ENCODE measurements at places on chromosomes 3 and 15.

DNA sequence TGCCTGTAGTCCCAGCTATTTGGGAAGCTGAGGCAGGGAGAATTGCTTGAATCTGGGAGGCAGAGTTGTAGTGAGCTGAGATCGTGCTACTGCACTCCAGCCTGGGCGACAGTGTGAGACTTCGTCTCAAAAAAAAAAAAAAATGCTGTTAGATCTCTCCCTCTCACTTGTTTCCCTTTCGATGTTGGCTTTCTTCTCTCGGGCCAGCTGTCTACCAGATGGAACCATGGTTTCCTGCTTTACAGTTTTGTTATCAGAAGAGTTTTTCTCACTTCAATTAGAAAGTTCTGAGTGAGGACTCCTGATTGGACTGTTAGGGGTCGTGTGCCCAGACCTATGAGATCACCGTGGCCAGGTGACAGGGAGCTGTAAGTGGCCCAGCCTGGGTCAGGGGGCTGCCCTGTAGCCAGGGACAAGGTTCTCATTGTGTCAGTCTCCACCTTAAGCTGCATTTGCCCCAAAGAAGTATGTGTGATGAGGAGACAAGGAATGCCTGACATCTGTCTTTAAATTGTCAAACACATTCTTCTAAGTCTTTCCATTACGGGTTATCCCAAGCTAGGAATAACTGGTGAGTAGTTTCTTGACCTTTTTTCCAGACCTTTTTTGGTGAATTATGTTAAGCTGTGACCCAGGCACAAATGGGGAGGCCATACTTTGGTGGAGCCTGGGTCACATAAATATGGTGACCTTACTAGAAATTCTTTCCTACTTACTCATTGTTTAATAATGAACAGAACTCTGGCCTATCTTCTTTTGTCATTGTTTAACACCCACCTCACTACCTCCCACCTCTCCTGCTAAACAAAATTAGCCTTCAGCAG is 25.2 kb downstream of the SNAPC5 start:
- no peak for DNase-seq

GRCh38 chr15:80572337-80572736 is 122.8 kb upstream of the ABHD17C start:
- DNase-seq, result no peak

- no peak for DNase-seq
Observed at GRCh38 chr3:30035935-30036567, 570.4 kb upstream of the TGFBR2 start.

DNA sequence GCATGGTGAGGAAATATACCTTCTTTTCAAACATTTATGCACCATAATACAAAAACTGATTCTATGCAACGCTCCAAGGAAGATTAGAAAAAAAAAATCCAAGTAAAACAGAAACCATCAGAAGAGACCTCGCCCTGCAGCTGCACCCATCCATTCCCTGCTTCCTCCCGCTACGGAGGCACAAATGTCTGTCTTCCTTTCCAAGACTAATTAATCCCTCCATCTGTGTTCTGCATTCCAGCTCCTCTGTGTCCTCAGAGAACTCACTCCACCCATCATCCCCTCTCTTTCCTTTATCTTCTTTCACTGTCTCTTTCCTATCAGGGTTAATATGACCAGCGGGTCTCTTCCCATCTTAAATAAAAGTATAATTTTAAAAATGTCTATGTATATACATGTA is 196.1 kb downstream of the ADAMTSL3 start:
- no peak for DNase-seq

DNA sequence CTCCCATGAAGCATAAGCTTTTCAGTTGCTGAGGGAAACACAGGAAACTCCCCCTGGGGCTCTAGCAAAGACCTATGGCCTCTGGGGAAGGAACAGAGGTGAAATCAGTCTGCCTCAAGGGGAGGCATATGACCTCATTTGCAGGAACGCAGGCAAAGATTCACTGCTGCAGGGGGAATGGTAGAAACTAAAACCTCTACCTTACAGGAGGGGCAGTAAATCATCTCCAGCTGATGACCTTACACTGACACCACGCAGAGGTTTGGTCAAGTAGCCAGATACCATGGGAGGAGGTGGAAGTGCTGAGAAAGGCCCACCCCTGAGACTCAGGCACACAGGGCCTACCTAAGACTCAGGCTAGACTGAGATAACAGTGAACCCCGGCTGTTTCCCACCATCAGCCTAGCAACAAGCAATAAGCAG is 81.1 kb downstream of the RAD18 start:
- no peak for DNase-seq

DNA sequence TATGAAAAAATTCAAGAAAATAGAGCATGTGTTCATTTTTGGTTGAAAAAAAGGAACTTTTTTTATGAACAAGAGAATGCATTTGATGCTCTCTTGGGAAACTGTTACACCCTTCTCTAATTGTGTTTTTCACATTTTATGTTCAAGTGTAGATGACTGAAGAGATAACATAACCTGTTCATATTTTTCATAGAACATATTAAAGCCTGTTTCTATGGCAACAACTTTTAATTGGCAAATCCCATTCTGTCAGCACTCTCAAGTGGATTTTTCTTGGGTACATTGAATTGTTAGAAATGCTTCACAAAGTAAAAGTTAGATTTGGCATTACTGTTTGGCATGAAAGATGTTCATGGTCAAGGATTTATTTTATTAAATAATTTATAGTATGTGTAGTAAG is 117.5 kb downstream of the MBNL1 start:
- no peak for DNase-seq

DNA sequence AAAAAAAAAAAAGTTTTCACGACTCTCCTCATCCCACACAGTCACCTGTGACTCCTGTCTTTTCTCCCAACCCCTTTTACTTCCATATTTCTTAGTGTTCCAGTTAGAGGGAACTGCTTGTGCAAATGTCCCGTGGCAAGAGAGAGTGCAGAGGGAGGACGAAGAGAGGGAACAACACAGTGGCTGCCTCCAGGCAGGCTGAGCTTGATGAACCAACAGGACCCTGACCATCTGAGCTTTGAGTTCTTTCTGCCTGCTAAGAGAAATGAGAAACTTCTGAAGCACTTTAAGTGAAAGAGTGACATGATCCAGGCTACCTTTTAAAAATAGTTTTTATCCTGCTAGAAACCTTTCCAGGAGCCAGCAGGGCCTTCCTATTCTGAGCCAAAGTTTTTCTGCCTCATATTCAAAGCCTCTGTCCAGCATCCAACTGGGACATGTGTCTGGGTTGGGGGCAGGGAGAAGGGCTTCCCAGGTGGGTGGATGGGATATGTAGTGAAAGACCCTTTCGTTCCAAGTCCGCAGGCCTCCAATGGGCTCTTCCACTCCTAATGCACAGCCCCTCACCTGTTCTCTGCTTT is 239.9 kb downstream of the OPA1 start:
- no peak for DNase-seq

DNA sequence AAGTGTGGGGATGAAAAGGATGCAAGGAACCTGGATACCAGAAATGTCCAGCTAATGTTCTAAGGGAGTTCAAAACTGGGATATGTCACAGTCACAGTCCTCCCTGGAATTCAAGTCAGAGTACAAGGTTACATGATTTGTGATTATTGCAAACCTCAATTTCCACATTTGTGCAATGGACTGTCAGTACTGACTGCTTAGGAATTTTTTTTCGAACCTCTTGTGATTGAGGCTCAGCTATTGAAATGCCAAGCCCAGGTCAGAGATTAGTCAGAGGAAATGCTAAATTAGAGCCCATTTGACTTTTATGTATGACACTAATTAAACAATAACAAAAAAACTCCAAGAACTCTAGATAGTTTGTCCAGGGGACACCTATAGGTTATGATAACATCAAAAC is 210.2 kb downstream of the THSD4 start:
- DNase-seq, result no peak

GRCh38 chr3:109933576-109933975 is 596.2 kb upstream of the DPPA4 start:
- no peak for DNase-seq

DNA sequence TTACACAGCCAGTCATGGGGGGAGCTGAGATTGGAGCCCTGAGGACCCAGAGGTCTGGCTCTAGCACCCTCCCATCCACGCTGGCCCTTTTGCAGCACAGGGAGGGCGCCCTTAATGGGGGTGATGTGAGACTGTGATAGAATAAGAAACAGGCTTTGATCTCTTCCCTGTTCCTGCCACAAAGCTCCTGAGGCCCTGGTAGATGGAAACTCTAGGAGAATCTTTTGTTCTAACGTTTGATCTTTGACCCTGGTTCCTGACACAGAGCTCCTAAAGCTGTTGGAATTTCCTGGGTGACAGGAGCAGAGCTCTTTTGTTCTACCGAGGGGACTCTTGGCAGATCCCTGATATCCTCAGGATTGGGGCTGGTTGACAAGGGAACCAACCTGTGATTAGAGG is 1.2 kb upstream of the UROC1 start:
- no peak for DNase-seq

GRCh38 chr3:109384164-109384563 is 46.8 kb upstream of the DPPA4 start:
- DNase-seq, result no peak

DNA sequence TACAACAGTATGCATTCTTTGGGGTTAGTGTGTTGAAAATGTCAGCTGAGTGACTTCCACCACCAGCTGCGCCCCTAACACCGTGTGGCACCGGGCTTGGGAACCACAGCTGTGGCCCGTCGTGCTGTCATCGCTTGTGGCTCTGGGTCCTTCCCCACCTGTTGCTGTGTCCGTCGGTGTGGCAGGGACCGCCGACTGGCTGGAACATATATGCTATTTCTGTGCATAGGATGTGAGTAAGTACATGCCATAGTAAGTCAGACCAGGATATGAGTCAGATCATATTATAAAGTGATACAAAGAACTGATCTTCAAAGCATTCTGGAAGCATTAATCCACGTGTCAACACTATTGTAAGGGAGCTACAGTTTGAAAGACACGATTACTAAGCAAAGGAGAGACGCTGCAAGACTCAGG is 31.9 kb downstream of the EHD4 start:
- DNase-seq, result no peak

DNA sequence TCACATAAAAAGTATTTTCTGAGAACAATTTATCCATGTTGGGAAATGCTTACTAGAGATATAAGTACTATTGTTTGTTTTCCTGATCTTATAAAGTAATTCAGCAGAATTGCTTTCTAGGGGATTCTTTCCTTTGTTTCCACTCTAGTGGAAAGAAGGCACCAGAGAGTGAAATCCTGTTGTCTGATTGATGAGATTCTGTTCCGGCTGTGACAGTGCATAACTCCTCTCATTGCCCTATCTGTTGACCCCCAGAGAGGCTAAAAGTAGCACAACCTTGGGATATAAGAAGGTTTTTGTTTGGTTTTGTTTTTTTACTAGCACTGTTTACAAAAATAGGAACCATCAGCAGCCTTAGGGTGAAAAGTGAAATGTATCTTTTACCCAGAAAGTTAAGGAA is 114.1 kb downstream of the ALCAM start:
- DNase-seq, result no peak

DNA sequence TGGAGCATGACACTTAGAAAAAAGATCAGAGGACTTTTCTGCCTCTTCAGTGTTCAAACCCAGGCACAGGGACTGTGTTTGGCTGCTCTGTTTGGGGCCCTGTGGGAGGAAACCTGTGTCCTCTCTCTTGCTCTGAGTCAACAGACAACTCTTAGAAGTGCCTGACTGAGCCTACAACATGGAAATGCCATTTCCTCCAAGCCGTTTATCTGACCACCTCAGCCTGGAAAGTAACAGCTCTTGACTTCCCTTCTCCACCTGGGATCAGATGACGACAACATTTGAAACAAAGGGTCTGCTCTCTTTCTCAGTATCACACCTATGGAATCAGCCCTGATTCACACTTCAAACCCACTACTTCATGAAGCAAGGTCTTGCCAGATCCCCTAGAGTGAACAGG is 91.3 kb upstream of the CTDSPL start:
- DNase-seq, result no peak

- DNase-seq, result no peak
Observed at GRCh38 chr15:51625236-51625635, 2.7 kb upstream of the DMXL2 start.

GRCh38 chr3:140376136-140376889 is 301.6 kb upstream of the TRIM42 start:
- no peak for DNase-seq

- peak; percentile 4 for DNase-seq
Observed at GRCh38 chr3:60298141-60298540, 953.1 kb downstream of the FHIT start.

DNA sequence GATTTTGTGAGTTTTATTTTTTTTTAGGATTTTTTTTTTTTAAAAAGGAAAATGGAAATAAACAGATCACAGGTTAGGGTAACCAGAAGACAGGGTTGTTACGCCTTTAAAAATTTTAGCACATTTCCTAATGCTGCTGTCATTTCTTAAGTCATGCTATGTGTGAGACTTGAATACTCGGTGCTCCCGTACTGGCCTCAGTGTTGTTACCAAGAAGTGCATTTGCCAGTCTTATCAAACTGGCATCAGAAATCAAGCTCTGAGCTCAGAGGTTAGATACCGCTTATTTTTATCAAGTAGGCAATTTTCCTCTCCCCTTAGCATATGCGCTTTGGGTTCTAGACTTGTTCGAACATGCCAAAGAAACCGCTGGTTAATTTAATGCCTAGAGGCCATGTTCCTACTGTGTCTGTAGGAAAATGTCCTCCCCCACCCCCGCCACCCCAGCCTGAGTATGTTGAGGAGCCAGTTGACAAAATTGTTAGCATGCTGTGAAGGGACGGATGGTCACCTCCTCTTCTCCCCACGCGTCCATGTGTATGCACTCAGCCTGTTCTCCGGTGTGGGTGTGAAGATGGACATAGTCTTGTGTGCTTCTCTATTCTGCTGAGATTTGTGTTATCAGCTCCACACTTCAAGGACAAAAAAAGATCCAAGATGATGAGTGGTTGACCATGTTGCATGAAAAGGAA is 88.9 kb downstream of the ITPR1 start:
- DNase-seq, result peak; percentile 37

GRCh38 chr3:15633766-15634598 is 32.4 kb downstream of the BTD start:
- DNase-seq, result no peak

Data from hematopoietic multipotent progenitor cell treated with erythropoietin and hydrocortisone succinate and interleukin-3 and kit ligand, for 8 days (in vitro differentiated cells).